ENCODE measurements at places on chromosomes 2 and 18.

- DNase-seq: no peak
Measured at GRCh38 chr2:164386231-164386630, 235.1 kb downstream of the GRB14 start.

GRCh38 chr2:96821113-96821675 lies 5.1 kb downstream of the CNNM3 start:
- DNase-seq: no peak

DNA sequence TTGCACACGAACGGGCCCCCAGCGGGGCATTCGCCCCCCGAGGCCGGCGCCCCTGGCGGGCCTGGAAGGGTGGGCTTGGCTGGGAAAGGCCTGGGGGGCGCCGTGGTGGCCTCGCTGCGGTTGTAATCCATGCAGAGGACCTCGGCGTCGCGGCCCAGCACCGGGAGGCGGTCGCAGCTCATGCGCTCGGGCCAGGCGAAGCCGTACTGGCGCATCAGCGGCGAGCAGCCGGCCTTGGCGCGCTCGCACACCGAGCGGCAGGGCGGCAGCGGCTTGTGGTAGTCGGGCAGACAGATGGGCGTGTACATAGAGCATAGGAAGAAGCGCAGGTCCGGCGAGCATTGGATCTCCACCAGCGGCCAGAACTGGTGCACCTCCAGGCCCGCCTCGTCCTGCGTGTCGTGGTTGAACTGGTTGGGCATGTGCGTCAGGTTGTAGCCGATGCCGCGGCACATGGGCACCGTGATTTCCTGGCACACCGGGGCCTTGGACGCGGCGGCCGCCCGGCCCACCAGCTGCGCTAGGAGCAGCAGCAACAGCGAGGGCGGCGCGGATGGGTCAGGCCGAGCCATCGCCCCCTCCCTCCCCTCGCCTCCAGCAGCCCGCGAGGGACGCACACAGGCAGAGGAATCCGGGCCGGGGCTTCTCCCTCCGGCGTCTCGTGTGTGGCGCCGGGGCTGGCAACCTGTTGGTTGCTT lies 1.4 kb downstream of the FZD5 start:
- DNase-seq: peak; percentile 23

DNA sequence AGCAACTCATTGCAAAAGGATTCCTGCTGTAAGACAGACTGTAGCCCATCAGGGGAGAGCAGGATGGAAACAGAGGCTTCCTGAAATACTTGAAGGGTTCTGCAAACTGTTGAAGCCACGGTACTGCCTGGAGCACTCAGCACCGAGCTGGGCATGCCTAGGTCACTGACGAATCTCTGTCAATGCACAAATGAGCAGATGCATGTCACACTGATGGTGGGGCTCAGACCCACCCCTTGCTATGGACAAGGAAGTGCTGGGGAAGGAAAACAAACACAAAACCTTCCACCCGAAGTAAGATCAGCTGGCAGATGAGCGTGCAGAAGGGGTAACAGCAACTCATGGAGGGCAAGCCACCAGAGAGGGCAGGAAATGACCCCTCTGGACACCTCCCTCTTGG lies 136.7 kb downstream of the BCL2 start:
- DNase-seq: no peak

DNA sequence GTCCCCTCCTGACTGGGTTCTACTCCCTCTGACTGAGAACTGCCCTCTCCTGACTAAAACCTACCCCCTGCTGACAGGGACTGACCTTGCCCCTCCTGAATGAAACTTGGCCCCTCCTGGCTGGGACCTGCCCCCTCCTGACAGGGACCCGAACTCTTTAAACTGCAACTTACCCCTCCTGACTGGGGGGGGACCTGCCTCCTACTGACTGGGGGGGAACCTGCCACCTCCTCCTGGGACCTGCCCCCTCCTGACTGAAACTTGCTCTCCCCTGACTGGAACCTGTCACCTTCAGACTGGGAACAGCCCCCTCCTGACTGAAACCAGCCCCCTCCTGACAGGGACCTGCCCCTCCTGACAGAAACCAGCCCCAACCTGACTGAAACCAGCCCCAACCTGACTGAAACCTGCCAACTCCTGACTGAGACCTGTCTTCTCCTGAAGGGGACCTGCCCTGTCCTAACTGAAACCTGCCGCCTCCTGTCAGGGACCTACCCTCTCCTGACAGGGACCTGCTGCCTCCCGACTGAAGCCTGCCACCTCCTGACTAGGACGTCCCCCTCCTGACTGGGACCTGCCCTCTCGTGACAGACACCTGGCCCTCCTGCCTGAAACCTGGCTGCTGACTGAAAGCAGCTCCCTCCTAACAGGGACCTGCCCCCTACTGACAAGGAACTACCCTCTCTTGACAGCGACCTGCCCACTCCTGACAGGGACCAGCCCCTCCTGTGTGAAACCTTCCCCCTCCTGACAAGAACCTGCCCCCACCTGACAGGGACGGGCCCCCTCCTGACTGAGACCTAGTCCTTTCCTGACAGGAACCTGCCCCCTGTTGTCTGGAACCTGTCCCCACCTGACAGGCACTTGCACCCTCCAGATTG lies 87.1 kb downstream of the PXDN start:
- DNase-seq: no peak

- no peak for DNase-seq
Measured at GRCh38 chr2:237691029-237691907, 63.9 kb downstream of the LRRFIP1 start.

DNA sequence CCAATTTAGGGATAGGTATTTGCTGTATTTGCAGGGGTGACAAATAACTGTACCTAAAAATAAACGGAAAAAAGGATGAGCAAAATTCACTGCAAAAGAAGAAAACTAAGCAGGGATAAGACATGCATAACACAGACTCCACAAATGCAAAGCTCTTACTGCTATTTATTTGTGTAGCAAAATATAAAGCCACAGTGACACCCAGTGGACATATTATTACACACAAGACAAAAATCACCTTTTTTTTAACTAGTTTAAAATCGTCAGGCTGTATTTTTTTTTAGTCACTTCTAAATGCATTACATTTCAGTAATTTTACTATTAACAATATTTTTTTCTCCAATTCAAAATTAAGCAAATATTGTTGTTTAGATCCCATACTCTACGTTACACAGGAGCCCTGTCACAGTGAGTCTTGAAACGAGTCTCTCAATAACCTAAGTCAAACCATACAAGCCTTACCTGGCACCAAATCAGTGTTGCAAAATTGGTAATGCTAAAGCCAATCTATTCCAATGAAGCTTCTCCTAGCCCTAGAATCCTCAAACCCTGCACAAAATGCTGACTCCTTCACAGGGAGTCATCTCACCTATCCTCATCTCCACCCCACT lies 23.7 kb downstream of the METTL4 start:
- peak; percentile 16 for DNase-seq

- DNase-seq: no peak
Measured at GRCh38 chr2:10091182-10091888, 11.1 kb upstream of the CYS1 start.

- DNase-seq: no peak
Measured at GRCh38 chr18:8036551-8036950, 469.4 kb downstream of the PTPRM start.

DNA sequence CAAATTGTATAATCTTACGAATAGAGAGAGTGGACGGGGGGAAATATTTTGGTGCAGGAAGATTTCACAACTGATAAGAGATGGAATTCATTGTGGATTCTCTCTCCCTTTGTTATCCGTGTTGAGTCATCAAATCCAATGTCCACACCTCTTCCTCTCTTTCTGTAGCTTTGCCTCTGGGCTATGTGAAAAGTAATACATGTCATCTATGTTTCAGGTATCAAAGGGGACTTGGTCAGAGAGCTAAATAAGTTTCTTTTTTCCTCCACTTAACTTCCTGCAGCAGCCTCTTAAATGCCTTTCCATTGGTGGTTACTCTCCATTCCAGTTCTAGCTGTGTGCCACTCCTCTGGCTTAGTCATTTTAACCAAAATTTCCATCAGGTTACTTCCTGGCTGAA lies 169.3 kb upstream of the NXPH2 start:
- no peak for DNase-seq

GRCh38 chr18:3451183-3451988 lies 1.4 kb downstream of the TGIF1 start:
- DNase-seq: peak; percentile 78

- no peak for DNase-seq
Measured at GRCh38 chr2:218329027-218329825, 27.4 kb upstream of the CATIP start.

DNA sequence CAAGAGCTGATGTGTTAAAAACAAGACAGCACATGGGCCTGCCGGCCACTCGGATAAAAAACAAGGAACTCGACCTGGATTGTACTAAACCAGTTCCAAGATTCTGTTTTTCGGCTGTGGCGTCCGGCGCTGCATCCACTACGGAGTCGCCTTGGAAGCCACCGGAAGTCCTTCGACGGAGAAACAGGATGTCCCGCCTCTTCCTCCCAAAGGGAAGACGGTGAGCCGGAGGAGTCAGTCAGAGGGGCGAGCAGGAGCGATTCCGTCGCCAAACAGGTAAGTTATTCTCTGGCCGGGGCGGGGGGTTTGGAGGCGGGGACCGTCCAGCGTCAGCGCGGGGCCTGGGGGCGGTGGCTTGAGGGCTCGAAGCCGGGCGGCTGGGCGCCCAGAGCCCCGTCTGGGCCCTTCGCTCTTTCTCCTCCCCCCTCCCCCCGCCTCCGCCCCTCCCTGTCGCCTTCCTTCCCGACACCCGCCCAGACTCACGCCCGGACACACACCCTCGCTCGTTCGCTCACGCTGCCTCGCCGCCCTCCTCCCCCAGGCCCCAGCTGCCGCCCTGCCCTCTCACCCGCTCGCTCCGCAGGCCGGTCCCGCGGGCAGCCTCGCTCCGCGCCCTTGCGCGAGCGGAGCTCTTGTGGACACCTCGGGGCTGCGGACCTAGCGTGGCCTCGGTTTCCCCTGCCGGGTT lies at the start of gene ZNF407:
TSS of gene ZNF407 (plus strand) at position 209 of the 688 bp plus-strand sequence. CDS start 33,150 bp downstream, outside the sequence.
- DNase-seq: peak; percentile 90

- no peak for DNase-seq
Measured at GRCh38 chr2:37794717-37795116, 123.3 kb upstream of the CDC42EP3 start.

GRCh38 chr2:6973895-6974545 lies 56.8 kb downstream of the RNF144A start:
- no peak for DNase-seq

DNA sequence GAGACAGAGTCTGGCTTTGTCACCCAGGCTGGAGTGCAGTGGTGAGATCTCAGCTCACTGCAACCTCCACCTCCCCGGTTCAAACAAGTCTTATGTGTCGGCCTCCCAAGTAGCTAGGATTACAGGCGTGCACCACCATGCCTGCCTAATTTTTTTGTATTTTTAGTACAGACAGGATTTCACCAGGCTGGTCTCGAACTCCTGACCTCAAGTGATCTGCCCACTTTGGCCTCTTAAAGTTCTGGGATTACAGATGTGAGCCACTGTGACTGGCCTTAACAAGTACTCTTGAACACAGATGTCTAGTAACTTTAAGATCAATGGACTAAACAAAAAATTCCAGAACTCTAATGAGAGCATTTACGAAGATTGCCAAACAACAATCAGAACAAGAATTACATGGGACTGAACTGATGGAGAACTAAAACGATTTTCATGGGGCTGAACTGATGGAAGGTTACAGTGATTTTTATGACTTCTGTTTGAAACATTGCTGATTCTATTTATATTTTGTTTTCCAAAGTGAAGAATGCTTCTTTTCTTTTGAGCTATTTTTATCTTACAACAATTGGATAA lies 46.5 kb upstream of the ST3GAL5 start:
- DNase-seq: no peak

GRCh38 chr18:79850731-79851130 lies 53.0 kb downstream of the KCNG2 start:
- no peak for DNase-seq

DNA sequence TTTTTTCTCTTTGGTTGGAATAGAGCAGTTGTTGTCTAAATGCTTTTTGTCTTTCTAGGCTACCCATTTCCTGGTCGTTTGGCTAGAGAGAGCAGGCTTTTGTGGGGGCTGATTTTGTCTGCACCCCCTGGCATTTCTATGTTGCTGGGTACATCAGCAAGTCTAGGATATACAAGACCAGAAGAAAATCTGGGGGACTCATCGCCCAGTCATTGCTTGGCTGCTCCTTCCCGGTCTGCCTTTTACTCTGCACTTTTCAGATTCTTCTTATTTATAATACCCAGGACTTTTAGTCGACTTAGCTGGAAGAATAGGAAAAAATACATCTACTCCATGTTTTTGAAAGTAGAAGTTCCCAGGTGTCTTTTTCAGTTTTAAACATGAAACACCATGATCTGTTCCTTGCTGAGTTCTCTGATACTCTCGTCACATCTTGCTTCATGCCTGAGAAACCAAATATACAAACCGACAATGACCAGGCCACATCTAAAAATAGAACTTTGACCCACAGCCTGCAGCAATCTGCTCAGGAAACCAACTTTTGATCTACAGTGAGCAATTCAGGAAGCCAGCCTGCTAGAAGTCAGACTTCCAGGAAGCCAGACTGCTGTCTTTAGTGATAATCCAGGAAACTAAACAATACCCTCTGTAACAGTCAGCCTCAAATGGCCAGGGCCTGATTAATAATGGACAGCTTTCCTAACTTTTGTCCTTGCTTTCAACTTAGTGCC lies 163.8 kb upstream of the MEX3C start:
- DNase-seq: no peak

DNA sequence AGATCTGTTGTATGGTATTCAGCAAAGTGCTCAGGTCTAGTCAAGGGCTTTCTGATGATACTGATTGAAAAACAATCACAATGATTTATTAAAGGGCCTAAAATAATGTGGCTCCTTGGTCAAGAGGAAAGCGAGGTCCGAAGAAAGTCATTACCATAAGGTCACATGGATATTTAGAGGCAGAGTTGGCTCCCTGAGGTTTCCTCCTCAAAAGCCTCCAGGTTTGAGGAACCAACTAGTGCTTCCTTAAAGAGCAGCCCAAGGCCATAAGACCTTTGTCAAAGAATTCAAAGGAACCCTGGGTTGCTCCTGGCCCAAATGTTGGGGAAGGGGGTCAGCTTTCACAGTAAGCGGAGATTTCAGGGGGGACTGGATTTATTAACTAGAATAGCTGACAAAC lies 280.7 kb upstream of the ATP5MC3 start:
- DNase-seq: no peak

DNA sequence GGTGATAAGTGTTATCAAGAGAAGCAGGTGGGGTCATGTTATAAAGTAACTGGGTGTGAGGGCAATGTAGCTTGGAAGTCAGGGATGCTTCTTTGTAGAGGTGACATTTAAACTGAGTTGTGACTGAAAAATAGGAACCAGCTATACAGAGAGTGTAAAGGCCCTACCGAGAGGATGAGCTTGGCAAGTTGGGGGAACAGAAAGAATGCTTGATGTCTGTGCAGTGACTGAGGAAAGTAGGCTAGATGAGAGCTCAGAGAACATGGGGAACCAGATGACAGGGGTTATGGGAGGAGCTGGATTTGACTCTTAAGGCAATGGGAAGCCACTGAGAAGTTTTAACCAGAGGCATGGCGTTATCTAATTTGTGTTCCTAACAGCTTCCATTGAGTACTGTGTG lies 115.3 kb downstream of the DOCK10 start:
- DNase-seq: no peak

- no peak for DNase-seq
Measured at GRCh38 chr2:137828624-137829023, 135.6 kb upstream of the HNMT start.

DNA sequence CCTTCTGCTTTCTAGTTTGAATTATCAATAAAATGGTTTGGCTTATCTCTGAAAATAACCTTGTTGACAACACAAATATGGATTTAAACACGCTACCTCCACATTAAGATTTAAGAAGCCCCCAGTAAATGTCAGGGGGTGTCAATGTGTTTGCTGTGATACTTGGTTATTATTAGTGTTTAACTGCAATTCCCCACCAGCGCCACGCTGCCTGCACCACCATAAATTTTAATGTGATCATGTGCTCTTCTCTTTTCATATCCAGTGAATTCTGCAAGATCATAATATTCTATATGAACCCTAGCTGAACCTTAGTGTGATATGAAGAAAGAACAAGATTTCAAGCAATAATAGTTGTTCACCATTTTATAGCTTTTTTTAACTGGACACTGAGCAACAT lies 330.7 kb downstream of the AGPS start:
- DNase-seq: no peak

Measured in central memory CD4-positive, alpha-beta T cell (primary cell).